ENCODE measurements at places on chromosomes 5 and 9. TPM values are rescaled to one million over a fixed set of nuclear protein-coding genes. Genes with fewer than 3 reads are reported as not detected.

The PCA3 gene
- not detected for total RNA-seq

The IQGAP2 gene
- 7.9 TPM for total RNA-seq

- H3K4me1 ChIP-seq = peaks cover 18% of the 10 kb centered on the region
- H3K4me3 ChIP-seq = no peak overlapping the region
- H3K27me3 ChIP-seq = no peaks in the 10 kb centered on the region
- H3K27ac ChIP-seq = no peak overlapping the region
- no peaks in the 10 kb centered on the region for H3K36me3 ChIP-seq
These were observed 16.5 kb upstream of the SPARC start for GRCh38 chr5:151703227-151703626.

DNA sequence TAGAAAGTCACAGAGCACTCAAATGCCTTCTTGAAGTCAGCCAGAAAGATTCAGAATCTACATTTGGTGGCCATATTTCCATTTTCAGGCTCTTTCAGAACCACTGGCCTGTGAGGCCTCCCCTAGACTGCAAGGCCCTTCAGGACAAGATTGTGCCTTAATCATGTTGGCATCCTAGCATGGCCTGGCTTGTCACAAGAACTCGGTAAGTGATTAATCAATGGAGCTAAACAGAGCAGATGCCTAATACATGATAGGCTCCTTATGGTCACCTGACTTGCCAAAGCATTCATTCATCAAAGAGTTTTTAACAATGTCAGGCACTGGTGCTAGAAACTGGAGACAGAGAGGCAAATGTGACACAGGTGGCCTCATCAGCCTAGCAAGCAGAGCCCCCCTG is 70.3 kb downstream of the PGM5 start:
- H3K27me3 ChIP-seq = no peaks in the 10 kb centered on the region
- DNase-seq = no peak
- no peak overlapping the region for H3K4me3 ChIP-seq
- no peak overlapping the region for H3K27ac ChIP-seq
- H3K36me3 ChIP-seq = no peaks in the 10 kb centered on the region
- no peaks in the 10 kb centered on the region for H3K4me1 ChIP-seq

The WDR38 gene
- total RNA-seq = not detected

The C9orf152 gene
- total RNA-seq = under 0.01 TPM

The DOLK gene
- 29.9 TPM for total RNA-seq

DNA sequence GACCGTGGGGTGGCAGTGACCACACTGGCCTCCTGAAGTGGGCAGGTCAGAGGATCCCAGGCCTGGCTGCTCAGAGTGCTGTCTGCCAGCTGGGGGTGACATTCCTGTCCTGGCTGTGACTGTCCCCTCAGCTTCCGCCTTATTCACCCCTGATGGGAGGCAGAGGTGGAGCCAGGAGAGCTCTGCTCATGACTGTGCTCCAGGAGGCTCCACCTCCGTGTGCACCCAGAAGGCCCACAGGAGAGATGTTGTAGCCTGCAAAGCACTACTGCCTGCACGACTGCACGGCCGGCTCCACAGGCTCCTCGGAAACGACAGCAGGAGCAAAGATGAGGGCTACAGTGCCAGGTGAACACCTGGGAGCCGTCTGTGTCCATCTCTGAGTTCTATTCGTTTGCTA is 60.9 kb downstream of the ROPN1L start:
- peaks cover under 1% of the 10 kb centered on the region for H3K27me3 ChIP-seq
- no peak overlapping the region for H3K4me3 ChIP-seq
- no peak overlapping the region for H3K27ac ChIP-seq
- no peak for DNase-seq
- H3K4me1 ChIP-seq = peaks cover under 1% of the 10 kb centered on the region

GRCh38 chr5:135890867-135891266 is 4.8 kb downstream of the IL9 start:
- no peaks in the 10 kb centered on the region for H3K4me1 ChIP-seq
- H3K27me3 ChIP-seq = no peaks in the 10 kb centered on the region
- no peak overlapping the region for H3K27ac ChIP-seq
- DNase-seq = no peak

The FOCAD gene
- total RNA-seq = 145 TPM

DNA sequence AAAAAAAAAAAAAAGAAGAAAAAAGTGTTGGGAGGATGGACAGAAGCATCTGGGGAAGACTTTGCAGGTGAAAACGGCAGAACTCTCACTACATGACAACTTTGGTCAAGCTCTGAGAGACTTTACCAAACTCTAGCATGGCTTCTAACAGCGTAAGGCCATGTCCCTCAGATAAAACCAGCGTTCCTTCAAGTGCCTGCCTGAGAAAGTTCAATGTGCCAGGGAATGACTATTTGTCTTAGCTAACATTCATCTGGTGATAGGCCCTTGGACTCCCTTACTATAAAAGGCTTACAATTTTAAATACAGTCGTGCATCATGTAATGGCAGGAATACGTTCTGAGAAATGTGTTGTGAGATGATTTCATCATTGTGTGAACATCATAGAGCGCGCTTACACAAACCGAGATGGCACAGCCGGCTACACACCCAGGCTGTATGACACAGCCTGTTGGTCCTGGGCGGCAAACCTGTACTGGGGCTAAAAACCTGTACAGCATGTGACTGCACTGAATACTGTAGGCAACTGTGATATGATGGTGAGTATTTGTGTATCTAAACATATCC is 14.9 kb upstream of the ZFP62 start:
- H3K4me3 ChIP-seq = no peak overlapping the region
- H3K4me1 ChIP-seq = no peaks in the 10 kb centered on the region
- no peak for DNase-seq

The SLC1A3 gene
- total RNA-seq = 3.1 TPM

GRCh38 chr9:127112056-127112455 is 10.4 kb downstream of the ANGPTL2 start:
- peaks cover 11% of the 10 kb centered on the region for H3K36me3 ChIP-seq
- no peak overlapping the region for H3K27ac ChIP-seq
- H3K27me3 ChIP-seq = no peaks in the 10 kb centered on the region
- H3K4me1 ChIP-seq = peaks cover 4% of the 10 kb centered on the region
- DNase-seq = no peak
- no peak overlapping the region for H3K4me3 ChIP-seq

The SLC27A6 gene
- 0.26 TPM for total RNA-seq

The PLAC8L1 gene
- total RNA-seq = not detected

DNA sequence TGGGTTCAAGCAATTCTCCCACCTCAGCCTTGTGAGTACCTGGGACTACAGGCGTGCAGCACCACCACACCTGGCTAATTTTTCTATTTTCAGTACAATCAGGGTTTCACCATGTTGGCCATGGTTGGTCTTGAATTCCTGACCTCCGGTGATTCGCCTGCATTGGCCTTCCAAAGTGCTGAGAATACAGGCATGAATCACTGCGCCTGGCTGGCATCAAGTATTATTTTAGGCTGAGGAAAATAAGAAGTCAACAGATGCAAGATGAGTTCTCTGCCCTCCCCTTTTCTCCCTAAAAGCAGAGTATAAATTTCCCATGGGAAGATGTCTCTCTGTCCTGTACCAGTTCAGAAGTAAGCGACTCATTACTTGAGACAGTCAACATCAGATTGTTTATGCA is 71.5 kb downstream of the ELAVL2 start:
- no peak for DNase-seq
- no peaks in the 10 kb centered on the region for H3K4me1 ChIP-seq
- H3K27ac ChIP-seq = no peak overlapping the region
- H3K36me3 ChIP-seq = no peaks in the 10 kb centered on the region
- H3K4me3 ChIP-seq = no peak overlapping the region
- no peaks in the 10 kb centered on the region for H3K27me3 ChIP-seq
